NCI-H2227 treated with DMSO at 0.1 percent for 48 hours (cell line): ENCODE measurements at places on chromosomes 4 and X.
A peak's percentile ranks its signal among the peaks of the same experiment; 100 is the strongest.

GRCh38 chrX:7088968-7089615 lies 58.4 kb upstream of the STS start:
- DNase-seq = no peak

- no peak for DNase-seq
Measured at GRCh38 chr4:150297861-150298474, 219.7 kb downstream of the DCLK2 start.

GRCh38 chr4:175297965-175298565 lies 379.9 kb downstream of the ADAM29 start:
- no peak for DNase-seq

DNA sequence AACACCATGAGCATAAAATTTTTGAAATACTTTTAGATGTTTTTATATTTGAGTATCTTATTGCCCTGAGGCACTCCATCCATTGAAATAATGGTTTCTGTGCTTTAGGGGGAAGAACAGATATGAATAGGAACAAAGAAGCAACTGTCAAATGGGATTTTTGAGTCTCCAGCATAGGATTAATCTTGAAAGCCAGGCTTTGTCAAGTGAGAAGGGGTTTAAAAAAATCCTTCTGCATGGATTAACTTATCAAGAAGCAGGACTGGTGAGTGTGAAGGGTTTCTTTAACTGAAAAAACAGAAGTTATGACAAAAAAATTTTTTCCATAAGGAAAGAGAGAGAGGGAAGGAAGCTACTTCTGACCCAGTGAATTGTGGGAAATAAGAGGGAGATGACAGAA lies 7.6 kb upstream of the NUDT9 start:
- no peak for DNase-seq

DNA sequence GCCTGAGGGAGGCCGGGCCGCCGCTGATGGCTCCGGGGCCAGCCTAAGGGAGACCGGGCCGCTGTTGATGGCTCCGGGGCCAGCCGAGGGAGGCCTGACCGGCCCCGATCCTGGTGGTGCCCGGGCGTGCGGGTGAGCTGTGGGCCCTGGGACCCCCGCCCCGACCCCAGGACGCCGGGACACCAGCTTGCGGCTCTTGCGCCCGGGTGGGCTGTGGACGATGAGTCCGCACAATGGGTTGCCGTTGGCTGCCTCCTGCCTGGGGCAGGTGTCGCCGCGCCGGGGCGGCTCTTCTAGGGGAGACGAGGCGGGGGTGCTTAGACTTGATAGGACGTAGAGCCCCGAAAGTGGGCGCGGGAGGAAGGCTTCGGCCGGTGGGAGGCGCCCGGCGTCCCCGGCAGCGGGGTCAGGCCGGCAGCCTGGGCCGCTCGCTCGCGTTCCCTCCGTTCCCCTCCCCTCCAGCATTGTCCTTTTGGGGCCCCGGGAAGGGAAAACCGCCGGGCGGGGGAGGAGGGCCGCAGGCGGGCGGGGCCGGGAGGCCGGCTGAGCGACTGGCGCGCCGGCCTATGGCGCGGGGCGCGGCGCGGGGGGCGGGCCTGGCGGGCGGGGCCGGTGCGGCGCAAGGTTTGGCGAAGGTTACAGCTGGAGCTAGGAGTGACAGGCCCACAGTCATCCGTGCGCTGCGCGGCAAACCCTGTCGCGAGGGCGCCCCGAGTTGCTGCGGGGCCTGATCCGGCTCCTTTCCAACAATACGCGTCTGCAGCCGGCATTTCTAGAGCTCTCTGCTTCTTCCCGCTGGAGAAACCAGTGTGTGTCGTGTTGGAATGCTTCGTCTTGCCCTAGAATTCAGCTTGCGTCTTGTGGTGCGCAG lies 819 bp downstream of the KIAA0232 start:
- peak; percentile 68 for DNase-seq

DNA sequence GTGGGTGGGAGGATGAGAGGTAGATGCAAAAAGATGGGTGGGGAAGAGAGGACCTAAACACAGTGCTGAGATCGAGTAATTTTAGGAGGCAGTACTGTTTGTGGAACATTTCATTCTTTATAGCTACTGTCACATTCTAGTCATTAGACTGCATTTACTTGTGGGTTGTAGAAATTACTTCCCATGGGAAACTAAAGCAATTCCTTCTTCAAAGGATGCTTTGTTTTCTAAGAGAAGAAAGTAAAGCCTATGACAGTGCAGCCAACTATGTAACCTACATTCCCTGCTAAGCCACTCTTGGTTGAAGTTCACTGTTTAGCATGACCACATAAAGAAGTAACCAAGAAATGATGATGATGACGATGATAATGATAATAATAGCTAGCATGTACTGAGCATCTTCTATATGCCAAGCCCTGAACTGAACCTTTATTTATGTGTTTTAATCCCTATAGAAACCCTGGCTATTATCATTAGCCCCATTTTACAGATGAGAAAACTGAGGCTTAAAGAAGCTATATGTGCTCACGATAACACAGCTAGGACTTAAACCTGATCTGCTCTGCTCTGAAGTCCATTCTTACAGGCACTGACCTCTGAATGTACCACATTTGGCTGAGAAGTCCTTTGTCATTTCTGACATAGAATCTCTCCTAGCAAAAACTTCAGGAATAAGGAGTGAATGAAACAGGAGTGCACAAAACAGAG lies 114.5 kb upstream of the KIT start:
- DNase-seq = no peak

DNA sequence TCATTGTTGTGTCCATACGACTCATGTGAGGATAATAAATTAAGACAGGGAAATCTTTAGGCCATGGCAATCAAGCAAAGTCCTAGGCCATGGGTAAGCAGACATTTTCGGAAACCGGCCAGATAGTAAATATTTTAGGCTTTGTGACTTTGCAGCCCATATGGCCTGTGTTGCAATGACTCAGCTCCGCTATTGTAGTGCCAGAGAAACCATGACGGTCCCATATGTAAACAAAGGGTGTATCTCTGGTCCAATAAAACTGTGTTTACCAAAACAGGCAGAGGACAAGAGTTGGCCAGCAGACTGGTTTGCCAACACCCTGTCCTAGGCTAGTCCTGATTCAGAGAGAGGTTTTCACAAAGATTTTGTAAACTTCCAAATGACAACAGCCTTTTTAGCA lies 5.0 kb downstream of the FAM114A1 start:
- DNase-seq = no peak

GRCh38 chrX:41837270-41837944 lies 85.9 kb downstream of the CASK start:
- no peak for DNase-seq

DNA sequence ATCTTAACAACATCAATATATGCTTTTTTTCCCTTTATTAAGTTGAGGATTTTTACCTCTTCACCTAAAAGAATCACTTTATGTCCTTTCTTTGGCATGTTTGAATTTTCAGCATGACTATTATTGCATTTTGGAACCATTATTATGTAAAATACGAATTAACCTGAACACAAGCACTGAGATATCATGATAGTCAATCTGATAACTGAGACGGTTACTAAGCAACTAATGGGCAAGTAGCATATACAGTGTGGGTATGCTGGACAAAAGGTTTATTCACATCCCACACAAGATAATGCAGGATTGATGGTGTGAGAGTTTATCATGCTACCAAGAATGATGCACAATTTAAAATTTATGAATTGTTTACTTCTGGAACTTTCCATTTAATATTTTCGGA lies 24.6 kb upstream of the GLRA3 start:
- DNase-seq = no peak

GRCh38 chrX:136209016-136209738 lies 42.0 kb downstream of the MAP7D3 start:
- DNase-seq = no peak

DNA sequence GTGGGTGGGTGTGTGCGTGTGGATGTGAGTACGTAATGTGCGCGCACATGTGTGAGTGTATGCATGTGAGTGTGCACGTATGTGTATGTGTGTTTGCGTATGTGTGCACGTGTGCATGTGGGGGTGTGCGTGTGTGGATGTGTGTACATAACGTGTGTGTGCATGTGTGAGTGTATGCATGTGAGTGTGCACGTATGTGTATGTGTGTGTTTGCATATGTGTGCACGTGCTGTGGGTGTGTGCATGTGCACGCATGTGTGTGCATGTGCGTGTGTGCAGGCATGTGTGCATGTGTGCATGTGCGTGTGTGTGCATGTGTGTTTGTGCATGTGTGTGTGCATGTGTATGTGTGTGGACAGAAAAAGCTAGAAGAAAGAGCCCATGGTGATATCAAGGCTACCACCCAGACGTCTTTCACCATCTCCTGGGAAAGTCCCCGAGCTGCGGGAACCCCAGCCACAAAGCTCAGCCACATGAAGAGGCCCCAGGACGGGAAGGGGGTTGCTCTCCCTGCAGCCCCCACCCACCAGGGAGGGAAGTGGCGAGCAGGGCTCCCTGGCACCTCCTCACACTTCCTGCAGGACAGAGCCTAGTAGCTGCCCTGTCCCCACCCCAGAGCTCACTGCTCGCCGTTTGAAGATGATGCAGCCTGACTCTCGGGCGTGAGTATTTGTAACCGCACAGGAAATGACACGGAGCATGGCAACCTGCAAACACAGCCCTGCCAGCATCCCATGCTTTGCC lies 108.3 kb downstream of the DCTD start:
- no peak for DNase-seq
